H7 (cell line): ENCODE measurements at places on chromosomes 2 and 18. TPM values are rescaled to one million over a fixed set of nuclear protein-coding genes. Genes with fewer than 3 reads are reported as not detected.

MSTN gene
- not detected in 2 replicates for total RNA-seq

STAT4 gene
- 0.41 and 1.5 TPM in 2 replicates for total RNA-seq

- no peak for DNase-seq
Measured at GRCh38 chr18:6666012-6666685, 63.4 kb upstream of the ARHGAP28 start.

DNA sequence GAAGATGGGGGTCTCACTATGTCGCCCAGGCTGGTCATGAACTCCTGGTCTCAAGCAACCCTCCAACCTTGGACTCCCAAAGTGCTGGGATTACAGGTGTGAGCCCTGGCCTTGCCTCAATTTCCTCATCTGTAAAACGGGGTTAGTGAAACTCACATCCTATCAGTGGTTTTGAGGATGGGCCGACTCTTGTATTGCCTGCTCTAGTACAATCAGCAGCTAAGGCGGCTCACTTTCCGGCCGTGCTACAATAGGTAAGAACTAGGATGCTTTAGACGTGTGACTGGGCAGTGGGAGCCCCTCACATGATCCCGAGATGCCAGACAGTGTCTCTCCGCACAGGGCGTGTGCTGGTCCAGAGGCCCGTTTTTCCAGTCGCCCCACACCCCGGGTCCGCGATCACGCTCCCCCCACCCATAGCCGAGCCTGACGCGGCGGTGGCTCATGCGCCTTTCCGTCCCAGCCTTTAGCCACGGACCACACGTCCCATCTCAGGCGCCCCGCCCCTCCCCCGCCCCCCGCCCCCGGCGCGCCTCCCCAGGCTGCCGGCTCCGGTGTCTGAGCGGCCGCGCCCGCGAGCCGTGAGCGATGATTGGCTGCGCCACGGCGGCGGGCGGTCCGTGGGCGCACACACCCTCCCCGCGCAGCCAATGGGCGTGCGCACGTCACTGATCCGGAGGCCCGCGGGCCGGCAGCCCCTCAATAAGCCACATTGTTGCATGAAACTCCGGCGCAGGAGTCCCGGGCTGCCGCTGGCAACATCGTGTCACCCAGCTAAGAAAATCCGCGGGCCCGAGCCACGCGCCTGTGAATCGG, at the start of gene HK2:
TSS of gene HK2 (plus strand) at position 710 of the 816 bp plus-strand sequence. CDS start 454 bp downstream, outside the sequence.
- peak; percentile 99 for DNase-seq

DNA sequence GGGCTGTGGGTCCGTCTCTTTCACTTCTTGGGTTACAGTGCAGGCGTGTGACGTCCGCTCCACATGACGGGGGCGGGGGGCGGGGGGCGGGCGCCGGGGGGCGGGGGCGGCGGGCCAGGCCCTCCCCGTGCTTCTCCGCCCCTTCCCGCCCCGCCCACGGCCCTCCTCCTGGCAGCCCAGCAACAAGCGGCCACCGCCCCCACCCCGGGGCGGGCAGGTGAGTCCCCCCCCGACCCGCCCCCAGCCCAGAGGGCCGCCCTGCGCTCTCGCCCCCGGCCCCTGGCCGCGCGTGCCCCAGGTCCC, 3.6 kb downstream of the ZNF516 start:
- DNase-seq, result peak; percentile 94

GRCh38 chr2:15191789-15192188, 369.3 kb downstream of the NBAS start:
- DNase-seq, result no peak

DNA sequence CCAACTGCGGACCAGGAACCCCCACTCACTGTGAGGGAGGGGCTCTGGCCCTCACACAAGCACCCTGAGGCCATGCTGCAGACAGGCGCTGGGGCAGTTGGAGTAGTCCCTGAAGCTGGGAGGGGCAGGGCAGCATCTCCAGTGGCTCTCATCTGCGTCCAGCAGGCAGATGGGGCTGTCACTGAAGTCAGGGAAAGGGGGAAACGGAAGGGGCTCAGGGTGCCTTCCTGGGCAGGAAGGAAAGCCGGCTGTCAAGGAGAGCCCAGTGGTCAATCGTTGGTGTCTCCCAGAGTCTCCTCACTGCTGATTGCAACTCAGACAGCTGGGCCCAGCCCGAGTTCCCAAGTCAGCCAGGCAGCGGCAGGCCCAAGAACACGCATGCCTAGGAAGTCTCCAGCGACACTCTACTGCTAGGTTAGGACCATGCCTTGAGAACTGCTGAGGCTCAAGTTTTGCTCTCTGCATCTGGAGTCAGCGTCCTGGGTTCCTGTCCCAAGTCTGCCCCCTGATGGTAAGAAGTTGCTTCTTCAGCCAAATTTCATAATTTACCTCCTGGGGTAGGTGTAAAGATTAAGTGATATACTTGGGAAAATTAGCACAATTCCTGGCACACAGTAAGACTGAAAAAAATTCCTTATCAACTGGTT, 27.4 kb upstream of the NMUR1 start:
- peak; percentile 94 for DNase-seq

GRCh38 chr2:33478968-33479731, 2.7 kb downstream of the RASGRP3 start:
- no peak for DNase-seq

ANKRD30BL gene
- not detected in 2 replicates for total RNA-seq

- DNase-seq, result no peak
Measured at GRCh38 chr2:5454051-5454390, 238.2 kb upstream of the SOX11 start.

GRCh38 chr2:73333564-73333963, 40.2 kb upstream of the EGR4 start:
- no peak for DNase-seq

TXNL1 gene
- total RNA-seq, result 48.4 and 63.0 TPM in 2 replicates

DNA sequence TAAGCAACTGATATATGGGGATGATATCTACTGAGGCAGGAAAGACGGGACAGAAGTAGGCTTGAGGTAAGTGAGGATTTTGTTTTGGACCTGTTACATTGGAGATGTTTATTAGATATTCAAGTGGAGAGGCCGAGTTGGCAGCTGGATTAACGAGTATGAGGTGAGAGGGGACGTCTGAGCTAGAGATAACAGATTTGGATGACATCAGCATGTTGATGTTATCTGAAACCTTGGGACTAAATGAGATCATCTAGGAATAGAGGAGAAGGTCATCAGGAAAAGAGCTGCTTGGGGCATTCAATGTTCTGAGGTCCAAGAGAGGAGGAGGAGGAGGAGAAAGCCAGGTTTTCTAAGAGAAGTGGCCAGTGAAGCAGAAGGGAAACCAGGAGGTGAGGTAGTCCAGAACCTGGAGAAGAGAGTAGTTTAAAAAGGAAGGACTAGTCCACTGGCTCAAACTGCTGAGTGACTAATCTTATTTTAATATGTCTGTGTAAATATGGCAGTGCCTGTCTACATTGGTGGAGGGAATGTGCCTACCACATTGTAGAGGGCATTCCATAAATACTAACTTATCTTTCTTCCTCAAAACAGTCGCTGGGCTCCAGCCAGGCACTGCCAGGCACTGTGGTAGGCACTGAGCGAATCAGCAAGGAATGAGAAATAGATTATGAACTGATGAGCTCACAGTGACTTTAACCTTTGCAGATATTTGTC, 488.3 kb downstream of the DLGAP1 start:
- DNase-seq, result no peak

FAM237A gene
- not detected in 2 replicates for total RNA-seq

LRPPRC gene
- total RNA-seq, result 92.9 and 125 TPM in 2 replicates

DNA sequence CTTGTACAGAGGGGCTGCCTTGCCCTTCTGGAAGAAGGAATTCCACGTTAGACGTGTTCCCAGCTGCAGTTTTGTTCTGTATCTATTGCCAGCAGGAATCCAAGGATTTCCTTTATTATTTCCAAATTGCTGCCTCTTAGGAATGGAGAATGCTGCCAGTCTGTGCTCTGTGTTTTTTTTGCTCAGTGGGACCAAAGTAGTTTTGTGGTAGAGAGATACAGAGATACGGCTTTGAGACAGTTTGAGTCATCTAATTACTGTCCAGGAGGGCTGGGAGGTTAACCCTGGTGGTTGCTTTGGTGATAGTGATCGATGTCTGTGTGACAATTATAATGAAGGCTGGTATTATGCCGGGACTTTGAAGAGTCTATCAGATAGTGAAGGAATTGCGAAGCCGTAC, 26.3 kb downstream of the ASAP2 start:
- DNase-seq, result no peak

PSMA8 gene
- not detected in 2 replicates for total RNA-seq

GRCh38 chr2:86368161-86368824, 30.9 kb upstream of the REEP1 start:
- peak; percentile 78 for DNase-seq

DNA sequence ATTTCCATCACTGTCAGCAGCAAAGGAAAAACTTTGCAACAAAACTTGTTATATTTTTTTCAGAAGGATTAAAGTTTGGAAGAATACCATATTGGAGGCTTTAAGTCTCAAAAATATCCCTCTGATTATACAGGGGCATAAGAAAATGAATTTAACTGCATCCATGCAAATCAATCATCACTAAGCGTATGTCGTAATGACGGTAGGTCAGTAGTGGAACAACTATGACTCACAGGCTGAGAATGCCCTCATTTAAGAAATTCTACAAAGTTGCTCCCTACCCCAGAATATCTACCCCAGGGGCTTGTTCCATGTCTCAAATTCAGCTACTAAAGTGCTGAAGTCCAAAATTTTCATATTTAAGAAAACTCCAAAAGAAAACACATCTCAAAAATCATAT, 12.5 kb upstream of the NAB1 start:
- DNase-seq, result no peak

- peak; percentile 50 for DNase-seq
Measured at GRCh38 chr2:205766779-205767359, 84.6 kb downstream of the NRP2 start.

DNA sequence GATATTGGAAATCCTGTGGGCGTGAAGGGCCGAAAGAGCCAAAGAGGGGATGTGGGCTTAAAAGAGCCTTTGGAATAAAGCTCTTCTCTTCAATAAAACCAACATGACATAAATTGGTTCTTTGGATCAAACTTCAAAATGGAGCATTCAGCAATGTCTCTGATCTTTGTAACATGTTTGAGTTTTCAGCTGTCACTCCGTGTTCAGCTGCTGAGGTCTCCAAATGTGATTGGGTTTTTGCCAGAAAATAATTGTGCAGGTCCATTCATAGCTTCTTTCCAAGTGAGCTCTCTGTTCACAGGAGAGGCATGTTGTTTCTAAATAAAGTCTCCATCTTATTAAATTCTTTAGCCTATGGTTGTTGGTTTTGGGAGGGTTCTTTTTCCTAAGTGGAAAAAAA, 127.6 kb upstream of the CCDC68 start:
- no peak for DNase-seq

GRCh38 chr2:147714582-147714981, 130.2 kb upstream of the ACVR2A start:
- no peak for DNase-seq

GRCh38 chr2:85655961-85656417, 12.0 kb downstream of the SFTPB start:
- no peak for DNase-seq

DNA sequence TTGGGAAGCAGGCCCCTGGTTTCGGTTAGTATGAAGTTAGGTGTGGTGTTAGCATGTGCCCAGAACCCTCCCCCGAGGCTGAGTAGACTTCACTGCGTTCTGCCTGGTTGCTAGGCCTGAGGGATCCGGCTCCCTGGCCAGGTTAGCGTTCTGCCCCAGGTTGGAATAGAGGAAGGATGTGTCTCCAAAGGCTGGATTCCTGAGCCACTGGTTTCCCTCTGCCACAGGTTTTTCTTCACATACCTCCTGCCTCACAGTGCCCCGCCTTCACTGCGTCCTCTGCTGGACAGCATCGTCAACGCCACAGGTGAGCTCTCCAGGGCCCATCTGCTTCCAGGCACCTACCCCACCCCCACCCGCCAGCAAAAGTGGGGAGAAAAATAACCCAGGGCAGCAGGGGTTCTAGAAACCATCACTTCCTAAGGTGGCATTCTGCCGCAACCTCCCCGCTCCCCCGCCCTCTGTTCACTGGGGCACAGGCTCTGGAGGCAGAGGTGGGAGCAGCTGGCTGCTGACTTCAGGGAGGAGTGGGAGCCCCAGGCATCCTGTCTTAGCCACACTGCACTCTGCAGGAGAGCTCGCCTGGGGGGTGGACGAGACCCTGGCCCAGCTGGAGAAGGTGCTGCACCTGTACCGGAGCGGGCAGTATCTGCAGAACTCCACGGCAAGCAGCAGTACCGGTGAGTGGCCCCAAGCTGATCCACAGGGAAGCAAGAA, 7.1 kb downstream of the PKDCC start:
- peak; percentile 88 for DNase-seq

DNA sequence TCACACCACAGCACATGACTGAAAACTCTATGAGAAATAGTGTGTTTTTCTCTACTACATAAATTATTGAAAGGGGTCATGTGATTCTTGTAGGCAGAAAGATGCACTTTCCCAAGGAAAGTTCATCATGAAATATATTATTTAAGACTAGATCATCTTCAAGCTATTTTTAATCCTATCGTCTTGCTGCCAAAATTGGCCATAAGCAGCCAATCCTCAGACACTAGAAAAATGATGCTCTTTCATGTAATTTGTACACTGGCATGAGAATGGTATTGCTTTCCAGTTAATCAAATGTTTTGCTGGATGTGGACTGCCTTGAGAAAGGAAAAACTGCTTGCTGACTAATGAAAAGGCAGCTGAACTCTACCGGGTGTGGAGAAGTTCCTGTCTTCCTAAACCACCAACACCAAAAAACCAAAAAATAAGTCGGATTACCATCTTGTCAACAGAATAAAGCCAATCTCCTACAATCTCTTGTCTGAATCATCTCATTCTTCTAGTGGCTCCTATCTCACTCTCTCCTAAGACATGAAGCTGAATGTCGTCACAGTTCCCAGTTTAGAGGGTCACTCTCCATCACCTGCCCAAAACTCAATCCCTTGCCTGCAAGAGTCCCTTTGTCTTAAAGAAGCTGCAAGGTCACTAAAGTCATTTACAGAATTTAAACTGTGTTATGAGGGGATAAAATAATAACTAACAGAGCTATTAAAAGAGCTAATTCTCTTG, 5.3 kb downstream of the BCL2 start:
- DNase-seq, result no peak

- DNase-seq, result peak; percentile 40
Measured at GRCh38 chr2:4995466-4995865, 696.7 kb upstream of the SOX11 start.

DNA sequence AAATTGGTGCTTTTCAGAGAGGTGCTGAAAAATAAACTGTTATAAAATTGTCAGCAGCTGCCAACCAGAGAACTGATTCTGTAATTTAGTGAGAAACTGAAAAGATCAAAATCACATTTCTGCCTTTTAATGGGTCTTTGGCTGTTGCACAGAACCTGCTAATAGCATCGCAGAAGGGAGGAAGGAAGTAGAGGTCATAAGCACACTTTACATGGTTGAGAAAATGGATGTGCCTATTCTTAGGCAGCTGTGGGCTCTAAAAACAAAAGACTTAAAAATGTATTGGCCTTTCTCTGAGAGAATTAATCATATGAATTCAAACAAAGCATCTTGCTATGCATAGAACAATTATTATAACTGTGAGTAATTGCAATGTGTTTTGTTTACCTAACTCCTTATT, 1186.9 kb downstream of the DSC3 start:
- DNase-seq, result no peak

GRCh38 chr2:88919087-88919738, 227.7 kb downstream of the RPIA start:
- DNase-seq, result peak; percentile 43
